KG1 (cell line): ENCODE measurements at places on chromosomes 6 and 20.

DNA sequence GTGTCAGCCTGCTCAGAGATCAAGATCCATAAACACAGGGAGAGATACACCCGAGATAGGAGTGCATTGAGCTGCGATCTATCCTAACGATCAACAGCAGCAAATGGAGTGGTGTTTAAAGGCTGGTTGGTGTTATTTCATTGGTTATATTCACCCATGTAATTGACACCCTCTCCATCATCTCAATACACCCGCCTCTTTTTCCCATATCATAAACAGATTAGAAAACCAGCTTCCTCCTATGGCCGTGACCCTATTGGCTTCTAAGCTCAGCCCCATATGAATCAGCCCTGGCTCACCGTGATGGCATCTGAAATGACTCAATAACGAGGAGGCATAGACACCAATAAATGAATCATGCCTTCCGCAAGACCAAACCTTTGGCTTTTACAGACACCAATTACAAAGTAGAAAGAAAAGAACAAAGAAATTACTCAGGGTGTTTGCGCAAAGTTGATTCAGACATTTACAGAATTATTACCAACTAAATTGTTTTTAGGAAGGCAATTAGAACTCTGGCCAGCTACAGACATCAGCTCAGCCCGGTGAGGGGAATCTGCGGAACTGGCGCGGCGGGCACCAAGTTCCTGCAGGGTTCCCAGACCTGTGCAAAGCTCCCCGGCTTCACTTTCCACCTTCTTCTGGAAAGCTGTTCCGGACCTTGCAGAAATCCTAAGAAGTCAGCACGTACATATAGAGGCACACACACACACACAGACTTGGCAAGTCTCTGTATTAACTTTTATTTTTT is 11.5 kb downstream of the PMEPA1 start:
- DNase-seq, result no peak

GRCh38 chr6:151437401-151437800 is 14.5 kb downstream of the RMND1 start:
- no peak for DNase-seq

DNA sequence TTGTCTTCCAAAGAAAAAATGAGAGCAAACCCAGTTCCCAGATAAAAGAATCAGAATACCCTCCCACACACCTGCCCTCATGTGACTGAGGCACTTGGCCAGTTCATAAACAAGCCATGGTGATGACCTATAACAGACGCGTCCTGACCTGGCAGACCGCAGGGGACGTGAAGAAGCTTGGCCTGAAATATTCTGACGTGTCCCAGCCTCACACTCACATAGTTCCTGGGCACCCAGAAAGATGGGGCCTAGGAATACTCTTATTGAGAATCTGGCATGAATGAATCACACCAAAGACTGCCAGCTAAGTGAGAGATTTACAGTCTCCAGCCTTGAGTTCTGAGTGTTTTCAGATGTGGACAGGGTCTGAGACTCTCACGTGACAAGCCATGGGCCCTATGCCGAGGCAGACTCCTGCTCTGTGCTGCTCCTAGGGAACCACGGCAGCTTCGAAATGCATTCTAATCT is 17.2 kb upstream of the MAP3K4 start:
- DNase-seq, result no peak

DNA sequence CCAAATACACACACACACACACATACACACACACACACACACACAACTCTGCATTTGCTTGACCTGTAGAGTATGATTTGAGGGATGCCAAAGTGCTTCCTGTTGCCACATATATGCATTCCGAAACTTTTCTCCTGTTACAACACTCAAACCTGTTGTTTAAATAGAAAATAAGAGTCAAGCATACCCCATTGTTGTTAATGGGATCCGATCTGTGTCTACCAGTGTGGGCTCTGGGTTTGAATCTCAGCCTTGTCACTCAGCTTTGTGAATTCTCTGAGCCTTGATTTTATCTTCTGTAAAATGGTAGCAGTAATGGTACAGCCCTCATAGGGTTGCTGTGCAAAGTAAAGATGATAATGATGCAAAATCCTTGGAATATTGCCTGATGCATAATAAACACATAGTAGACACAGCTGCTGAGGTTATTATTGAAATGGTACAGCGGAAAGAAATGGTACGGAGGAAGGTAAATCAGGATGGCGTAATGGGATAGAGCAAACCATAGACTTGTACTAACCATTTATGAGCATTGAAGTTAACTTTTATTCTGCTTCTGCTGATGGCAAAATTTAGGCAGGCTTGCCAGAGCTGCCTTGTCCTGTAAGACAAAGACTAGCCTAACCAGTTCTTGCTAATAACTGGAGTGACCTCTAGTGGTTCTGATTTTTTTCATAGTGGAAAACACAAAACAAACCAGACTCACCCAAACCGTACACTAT is 113.5 kb upstream of the PHACTR1 start:
- DNase-seq, result no peak

- DNase-seq, result no peak
These were observed 2.3 kb downstream of the SNX9 start for GRCh38 chr6:157825243-157825904.

GRCh38 chr6:140932909-140933308 is 1199.8 kb upstream of the GJE1 start:
- DNase-seq, result no peak

DNA sequence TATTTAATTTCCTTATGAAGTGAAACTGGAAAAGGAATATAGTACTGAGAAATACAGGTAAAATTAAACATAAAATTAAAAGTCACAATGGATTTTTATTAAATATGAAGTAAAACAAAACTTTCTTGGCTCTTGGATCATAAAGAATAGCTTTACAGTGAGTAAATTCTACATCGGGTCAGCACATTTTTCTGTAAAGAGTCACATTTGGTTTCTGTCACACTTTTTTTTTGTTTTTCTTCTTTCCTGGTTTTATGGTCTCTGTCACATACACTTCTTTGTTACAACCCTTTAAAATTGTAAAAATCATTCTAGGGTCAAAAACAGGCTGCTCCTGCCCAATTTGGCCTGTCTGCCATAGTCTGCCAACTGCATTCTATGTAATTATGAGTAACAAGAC is 254.4 kb upstream of the POU3F2 start:
- no peak for DNase-seq

DNA sequence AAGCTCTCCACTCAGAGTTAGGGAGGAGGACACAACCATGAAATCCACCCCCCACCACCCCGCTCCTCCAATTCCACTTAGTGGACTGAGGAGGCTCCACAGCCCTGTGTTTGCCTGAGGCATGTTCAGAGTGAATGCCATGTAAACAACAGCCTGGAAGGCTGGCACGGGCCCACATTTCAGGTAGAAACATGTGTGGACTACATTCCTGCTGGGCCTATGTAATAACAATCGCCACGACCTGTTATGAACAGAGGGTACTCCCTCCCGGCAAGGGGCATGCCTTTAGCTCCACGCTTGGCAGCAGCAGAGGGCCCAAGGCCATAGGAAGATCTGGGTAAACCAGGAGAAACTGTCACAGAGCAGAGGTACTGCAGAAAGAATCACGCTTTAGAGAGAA is 65.5 kb downstream of the ISM1 start:
- DNase-seq, result no peak

DNA sequence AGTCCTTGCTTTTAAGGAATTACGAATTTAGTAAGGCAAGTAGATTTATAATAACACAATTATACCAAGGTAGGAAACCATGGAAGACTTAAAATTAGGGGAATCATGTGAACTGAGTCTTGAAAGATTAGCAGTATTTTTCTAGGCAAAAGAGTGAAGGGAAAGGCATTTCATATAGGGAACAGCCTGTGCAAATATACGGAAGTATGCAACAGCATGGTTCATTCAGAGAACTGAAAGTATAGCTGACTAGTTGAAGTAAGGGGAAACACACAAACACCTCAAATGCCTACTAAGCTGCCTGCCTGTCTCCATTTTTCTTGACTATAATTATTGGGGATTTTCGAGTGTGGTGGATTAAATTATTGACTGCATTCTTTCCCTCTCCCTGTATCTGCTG is 39.0 kb upstream of the ECHDC1 start:
- DNase-seq, result no peak
